ENCODE measurements at places on chromosomes 12 and 14.
A peak's percentile ranks its signal among the peaks of the same experiment; 100 is the strongest.

DNA sequence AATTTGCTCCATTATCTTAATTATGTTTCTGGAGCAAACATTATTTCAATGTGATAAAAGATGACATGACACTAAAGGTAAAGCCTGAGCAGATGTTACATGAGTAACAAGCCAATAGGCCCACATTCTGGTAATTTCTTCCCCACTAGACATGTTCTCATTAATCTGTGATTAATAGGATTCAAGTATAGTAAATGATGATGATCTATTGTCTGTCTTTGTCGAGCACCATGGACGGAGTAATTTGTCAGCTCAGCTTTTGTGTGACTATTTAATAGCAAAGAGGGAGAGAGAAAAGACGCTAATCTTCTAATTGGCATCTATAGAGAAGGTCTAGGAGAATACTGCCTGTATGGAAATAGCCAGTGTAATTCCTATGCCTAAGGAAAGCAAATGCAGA lies 62.2 kb upstream of the INSM2 start:
- DNase-seq, result no peak

- no peak for DNase-seq
These were observed 537.3 kb upstream of the MIS18BP1 start for GRCh38 chr14:45790293-45790692.

DNA sequence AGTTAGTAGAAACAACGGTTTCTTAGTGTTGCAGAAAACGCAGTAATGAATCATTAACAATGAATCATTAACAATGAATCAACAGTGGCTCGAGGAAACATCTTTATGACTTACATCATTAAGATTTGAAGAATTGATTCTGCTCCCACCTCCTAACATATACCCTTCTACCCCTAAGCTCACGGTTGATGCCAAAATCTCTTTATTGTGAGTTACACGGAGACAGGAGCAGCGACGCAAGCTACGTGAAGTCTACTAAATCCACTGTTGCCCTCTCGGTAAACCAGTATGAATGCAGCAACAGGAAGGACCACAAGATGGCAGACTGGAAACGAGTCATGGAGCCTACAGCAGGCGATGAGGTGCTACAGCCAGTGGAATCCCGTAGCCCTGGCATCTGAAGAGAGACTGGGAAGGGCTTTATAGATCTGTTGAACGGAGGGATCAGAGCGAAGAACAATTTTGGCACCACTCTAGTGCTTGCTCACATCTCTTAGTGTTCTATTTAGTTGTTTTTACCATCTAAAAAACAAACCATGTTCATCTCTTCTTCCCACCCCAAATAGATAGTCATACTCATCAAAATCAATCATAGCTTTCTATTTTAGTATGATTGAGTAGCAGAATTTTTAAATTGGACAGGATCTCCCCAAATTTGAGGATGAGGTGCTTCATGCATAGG lies 332.7 kb downstream of the DUSP6 start:
- DNase-seq, result peak; percentile 89

- DNase-seq, result no peak
These were observed 187.3 kb upstream of the LHX5 start for GRCh38 chr12:113659015-113659414.

DNA sequence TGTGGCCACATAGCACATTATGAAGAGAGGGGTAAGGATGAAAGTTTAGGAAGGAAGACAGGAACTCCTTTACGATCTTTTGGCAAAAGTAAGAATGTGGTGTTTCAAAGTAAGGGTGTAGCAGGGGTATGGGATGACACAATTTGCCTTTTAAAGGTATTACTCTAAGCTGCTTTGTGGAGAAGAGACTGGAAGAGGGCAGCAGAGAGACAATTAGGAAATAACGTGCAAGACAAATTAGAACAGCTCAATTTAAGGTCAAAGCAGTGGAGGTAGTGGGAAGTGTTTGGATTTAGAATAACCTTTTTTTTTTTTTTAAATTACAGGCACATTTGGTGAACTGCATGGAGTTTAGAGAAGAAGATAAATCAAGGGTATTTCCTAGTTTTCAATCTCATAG lies 342.6 kb downstream of the NOVA1 start:
- DNase-seq, result no peak

GRCh38 chr12:102167821-102168604 lies 29.6 kb downstream of the PMCH start:
- DNase-seq, result no peak

DNA sequence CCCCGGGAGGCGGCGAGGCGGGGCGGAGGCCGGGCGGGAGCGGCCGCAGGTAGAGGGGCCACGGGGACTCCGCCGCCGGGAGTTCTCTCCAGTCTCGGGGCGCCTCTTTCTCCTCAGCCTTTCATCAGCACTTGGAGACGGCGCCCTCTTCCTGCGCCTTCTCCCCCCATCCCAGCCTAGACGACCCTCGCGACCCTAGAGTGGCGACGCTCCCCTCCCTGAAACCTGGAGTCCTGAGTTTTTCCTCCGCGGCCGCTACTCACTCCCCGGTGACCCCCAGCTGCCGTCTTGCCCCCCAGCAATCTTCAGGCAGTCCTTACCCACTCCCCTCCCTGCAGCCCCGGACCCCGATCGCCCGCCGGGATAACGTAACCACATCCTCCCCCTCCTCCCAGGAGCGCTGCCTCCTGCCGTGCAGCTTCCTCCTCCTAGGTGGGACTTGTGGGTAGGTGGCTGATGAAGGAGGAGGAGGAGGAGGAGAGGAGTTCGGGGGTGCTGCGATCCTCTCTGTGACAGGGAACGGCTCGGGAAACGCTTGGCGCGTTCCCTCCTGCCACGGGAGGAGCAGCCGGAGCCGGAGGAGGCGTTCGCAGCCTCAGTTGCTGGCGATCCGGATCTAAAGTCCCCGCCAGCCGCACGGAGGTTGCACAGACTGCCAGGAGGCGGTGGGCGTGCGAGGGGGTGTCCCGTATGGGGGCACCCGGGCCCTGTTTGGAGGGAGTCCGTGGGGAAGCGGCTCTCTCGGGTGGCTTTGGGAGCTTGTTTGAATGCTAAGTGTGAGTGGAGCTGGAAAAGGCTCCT lies 891 bp downstream of the PLEKHA5 start:
- DNase-seq, result peak; percentile 31

- no peak for DNase-seq
These were observed 9.3 kb downstream of the TNFAIP2 start for GRCh38 chr14:103132381-103133209.

- DNase-seq, result no peak
These were observed 844 bp downstream of the GLTP start for GRCh38 chr12:109879351-109880042.

DNA sequence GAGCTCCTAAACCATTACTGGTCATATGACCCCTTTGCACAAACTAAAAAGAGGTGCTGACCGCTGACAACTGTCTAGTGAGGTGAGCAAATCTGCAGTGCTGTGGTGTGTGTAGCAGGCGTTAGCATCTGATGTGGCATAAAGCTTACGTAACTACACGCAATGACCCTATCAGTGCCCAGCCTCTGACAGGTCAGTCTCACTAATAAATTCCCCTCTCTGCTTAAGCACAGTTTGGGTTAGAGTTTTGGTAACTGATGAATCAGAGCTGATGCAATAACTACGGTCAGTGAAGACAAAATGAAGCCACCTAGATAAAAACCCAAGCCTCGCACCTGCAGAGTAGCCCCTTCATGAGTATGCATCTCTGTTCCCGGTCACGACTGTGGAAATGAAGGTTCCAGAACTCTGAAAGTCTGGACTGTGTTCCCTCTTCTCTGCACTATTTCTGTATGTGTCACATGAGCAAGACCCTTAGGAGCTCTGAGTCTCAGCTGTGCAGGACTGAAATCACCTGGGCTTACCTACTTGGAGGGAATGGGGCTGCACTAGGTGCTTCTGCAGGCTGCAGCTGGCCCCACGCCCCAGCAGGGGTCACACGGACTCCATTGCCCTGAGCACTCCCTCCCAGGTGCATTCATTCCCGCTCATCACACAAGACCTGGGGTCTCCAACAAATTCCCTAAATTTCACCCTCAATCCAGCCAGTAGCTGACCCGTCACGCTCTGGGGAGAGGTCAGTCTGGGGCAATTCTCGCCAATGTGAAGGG lies 54.4 kb downstream of the RIMBP2 start:
- DNase-seq, result no peak

GRCh38 chr14:75456069-75456996 lies 28.5 kb downstream of the JDP2 start:
- no peak for DNase-seq

GRCh38 chr14:59419303-59419702 lies 45.9 kb downstream of the GPR135 start:
- DNase-seq, result no peak

DNA sequence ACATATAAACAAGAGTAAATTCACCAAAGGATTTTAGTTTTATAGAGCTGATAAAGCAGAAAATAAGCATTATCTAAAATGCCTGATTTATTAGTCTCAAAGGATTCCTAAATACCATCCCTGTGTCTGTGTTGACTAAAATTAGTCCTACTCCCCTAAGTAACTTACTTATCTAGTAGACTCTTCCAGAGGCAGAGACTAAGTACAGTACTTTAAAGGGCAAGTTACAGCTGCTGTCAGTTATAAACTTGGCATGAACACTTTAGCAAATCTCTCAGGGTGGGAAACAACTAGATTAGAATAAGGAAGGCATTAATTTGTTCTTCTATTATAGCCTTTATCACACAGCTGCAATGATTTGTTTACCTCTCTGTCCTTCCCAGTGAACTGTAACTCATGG lies 46.0 kb downstream of the ATP2B1 start:
- DNase-seq, result no peak

DNA sequence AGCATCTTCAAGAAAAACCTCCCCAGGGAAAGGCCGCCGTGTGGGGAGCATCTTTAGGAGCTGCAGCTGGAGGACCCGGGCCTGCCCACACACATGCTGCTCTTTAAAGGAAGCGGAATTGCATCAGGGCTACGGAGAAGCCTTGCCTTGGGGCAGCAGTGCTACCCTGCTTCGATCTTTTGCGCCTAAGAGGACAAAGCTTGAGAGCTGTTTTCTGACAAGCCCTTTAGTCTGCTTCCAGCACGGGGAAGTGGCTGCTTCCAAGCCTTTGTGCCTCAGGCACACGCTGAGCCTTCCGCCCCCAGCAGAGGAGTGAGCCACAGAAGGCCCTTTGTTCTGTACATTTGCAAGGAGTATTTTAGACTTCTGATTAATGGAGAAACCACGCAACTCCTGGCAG lies 31.5 kb downstream of the COA8 start:
- peak; percentile 43 for DNase-seq

DNA sequence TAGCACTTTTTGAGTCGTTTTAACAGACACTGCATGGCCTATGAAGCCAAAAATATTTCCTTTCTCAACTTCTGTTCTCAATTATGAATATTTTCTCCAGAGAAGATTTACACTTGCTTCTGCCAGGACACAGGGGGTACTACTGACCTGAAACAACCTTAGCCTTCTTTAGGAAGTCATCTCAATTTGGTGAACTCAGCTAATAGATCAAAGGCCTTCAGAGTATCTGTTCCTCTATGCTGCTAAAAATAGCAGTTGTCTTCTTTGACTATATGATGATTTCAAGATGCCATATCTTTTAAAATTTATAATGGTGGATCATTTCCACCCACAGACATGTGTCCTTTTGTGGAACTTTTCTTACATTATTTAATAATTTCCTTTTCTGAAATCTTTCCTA lies 14.0 kb upstream of the NDUFA12 start:
- no peak for DNase-seq

- DNase-seq, result no peak
These were observed 39.9 kb downstream of the SNAPC1 start for GRCh38 chr14:61802010-61802568.

DNA sequence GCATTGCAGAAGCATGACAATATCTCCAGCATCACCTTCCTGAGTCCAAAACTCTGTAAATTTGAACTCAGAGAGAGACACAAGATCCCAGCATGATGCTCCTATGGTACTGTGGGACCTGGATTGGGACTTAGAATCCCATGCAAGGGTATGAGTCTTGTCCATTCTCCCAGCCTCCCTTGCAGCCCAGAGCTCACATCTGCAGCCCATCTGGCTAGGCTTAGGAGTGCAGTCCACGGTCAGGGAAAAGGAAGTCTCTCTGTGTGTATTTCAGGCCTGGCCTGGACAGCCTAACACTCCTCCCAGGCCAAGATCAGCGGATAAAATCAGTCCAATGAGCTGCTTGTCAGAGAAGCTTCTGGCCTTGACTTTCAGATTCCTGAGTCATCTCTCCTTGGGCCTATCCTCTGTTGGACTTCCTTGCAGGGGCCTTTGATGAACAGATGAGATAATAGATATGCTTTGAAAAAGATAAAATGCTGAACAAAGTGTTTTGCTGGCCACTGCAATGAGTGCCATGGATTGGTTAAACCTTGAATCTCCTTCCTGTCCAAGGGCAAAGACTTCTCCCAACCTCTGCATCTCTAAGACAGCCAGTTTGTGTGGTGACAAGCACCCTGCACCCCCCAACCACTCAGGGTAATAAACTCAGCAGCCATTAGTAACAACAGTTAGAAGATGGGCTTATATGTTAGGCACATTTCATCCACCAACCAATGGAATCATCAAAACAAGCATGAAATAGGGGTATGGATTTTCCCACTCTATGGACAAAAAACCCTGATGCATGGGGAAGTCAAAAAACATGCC lies 412.8 kb upstream of the TBX3 start:
- DNase-seq, result no peak

DNA sequence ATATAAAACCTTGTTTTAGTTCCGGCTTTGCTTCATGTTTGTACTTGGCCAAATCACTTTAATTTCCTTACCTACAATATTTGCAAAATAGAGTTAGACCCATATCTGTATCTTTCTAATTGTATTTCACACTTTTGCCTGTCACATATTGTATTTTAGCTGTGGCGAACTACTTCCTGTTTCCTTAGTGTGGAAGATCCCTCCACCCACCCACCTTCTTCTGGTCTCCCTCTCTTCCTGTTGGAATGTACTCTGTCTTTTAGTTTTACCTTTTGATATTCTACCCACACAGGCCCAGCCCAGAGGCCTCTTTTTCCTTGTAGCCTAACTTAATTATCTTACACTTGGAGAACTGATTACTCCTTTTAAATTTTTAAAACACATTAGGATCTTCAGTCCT lies 78.2 kb downstream of the SCN8A start:
- DNase-seq, result no peak

- no peak for DNase-seq
These were observed 169.6 kb downstream of the EGLN3 start for GRCh38 chr14:33781236-33781635.

- no peak for DNase-seq
These were observed 266.6 kb upstream of the PWP1 start for GRCh38 chr12:107418981-107419380.

DNA sequence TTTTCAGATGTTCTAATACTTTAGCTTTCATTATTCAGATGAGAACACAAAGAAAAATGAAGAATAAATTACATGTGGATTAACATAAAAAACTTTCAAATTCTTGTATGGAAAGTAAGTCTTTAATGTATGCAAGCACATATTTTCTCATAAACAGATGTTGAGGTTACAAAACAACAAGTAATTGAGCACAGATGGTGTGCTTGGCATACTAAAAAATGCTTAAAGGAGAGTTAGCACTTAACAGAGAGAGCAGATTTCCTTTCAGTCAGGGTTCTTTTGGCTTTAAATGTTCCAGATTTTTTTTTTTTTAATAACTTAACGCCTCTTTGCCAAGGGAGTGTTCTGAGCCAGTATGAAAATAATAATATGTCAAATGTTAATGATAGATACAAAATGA lies 96.0 kb downstream of the RASSF9 start:
- no peak for DNase-seq

Measured in NCI-H510A treated with DMSO at 0.1 percent for 48 hours (cell line).